ENCODE measurements at places on chromosomes 13 and 19.

DNA sequence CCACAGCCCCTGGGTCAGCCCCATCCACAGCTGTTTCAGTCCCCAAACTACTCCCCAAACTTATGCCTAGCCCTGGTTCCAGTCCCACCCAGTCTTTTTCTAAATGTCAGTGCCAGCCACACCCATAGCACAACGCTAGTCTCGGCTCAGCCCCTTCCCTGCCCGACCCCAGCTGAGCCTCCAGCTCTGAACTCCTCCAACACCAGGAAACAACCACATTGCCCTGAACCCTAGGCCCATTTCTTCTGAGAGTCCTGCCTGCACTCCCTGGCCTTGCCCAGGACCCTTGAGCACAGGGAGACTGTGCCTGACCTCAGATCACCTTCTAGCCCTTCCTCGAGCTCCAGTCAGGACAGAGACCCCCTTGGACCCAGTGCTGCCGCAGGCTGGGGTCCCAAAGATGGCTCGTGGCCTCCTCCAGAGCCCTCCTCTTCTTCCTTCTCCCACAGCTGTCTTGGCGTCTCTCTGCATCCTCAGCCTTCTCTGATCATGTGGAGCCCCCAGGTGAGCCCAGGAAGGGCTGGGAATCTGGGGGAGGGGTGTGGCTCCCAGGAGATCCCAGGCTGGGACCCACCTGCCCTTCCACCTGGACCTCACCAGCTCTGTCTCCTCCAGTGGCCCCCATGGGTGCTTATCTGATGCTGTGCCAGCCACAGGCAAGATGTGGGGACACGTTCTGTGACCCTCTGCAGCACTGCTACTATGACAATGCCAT, 33.0 kb upstream of the IGFL1 start:
- no peak for DNase-seq

DNA sequence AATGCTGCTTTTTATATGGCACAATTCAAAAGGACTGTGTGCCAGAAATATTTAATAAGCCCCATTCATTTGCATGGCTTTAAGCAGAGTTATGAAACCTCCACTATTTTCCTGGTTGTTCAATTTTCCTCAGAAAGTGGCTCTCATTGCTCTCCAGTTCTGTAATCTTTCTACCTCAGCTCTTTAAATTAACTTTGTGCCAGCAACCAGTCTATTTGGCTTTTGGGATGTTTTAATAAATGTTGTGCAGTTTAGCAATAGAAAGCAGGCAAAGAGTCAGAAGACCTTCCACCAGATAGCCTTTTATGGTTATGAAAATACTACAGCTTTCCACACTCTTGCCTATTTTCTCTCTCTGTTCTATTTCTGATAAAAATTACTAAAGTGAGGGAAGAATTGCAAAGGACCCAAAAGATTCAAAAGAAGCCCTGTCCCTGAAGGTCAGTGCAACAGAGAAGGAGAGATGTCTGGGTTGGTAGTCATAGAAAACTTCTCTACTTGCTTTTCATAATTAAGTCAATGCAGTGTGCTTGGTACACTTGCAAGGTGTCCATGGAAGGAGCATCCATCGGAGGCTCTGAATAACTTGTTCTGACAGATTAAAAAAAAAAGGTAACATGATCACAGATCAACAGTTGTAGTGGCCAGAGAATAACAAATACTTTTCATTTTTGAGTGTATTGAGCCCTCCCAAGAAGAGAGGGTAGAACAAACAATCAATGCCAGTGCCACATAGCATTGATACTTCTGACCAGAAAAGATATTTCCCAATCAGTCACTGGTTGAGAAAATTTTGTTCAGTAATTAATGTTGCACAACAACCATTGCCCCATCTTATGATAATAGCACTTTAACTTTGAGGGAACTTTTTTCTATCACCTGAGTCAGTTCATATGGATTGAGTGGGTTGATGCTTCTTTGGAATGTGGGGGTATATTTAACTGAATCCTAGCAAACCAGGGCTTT, 48.4 kb upstream of the SPRY2 start:
- DNase-seq, result no peak

DNA sequence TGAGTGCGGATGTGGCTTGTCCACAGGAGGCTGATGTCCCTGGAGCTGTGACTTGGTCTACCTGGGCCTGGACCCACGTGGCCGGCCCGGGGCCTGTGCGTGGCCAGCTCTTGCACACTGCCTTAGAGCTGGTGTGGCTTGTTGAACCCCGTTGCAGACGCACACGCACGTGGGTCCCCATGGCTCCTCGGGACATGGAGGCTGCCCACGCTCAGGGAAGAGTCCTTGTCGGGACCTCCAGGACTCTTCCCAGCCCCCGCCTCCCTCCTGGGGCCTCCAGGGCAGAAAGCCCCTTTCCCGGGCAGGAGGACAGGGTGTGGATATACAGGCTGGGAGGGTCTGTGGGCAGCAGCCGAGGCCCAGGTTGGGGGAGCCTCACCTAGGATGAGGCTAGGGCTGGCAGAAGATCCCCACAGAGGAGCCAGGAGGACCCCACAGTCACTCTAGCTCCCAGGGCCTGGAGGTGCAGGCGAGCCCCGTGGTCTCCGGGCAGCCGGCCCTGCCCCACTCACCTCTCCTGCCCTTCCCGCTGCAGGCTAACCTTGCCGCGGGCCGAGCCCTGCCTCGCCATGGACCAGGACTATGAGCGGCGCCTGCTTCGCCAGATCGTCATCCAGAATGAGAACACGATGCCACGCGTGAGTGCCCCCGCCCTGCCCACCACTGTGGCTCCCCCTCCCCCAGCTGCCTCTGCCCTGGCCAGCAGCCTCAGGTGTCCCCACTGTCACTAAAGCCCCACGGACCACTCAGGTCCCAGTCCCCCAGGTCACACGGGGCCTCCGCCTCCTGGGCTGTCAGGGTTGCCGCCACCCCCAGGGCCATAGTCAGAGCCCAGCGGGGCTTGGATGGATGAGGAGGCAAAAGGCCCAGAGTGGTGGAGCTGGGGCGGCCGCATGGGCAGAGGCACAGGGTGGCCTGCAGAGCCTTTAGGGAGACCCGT, 16.3 kb upstream of the TEKTIP1 start:
- no peak for DNase-seq

- no peak for DNase-seq
These were observed 63.5 kb upstream of the MYCBP2 start for GRCh38 chr13:77390391-77390790.

DNA sequence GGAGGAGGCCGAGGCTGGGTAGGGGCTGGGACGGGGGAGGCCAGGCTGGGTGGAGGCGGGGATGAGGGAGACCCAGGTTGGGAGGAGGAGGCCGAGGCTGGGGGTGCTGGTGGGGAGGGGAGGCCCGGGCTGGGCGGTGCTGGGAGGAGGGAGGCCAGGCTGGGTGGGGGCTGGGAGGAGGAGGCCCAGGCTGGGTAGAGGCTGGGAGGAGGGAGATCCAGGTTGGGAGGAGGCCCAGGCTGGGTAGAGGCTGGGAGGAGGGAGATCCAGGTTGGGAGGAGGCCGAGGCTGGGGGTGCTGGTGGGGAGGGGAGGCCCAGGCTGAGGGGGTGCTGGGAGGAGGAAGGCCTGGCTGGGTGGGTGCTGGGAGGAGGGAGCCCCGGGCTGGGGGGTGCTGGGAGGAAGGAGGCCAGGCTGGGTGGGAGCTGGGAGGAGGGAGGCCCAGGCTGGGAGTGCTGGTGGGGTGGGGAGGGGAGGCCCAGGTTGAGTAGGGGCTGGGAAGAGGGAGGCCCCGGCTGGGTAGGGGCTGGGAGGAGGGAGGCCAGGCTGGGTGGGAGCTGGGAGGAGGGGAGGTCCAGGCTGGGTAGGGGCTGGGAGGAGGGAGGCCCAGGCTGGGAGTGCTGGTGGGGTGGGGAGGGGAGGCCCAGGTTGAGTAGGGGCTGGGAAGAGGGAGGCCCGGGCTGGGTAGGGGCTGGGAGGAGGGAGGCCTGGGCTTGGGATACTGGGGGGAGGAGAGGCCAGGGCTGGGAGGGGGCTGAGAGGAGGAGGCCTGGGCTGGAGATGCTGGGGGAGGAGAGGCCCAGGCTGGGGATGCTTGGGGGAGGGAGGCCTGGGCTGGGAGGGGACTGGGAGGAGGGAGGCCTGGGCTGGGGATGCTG, 10.7 kb downstream of the TPGS1 start:
- no peak for DNase-seq

DNA sequence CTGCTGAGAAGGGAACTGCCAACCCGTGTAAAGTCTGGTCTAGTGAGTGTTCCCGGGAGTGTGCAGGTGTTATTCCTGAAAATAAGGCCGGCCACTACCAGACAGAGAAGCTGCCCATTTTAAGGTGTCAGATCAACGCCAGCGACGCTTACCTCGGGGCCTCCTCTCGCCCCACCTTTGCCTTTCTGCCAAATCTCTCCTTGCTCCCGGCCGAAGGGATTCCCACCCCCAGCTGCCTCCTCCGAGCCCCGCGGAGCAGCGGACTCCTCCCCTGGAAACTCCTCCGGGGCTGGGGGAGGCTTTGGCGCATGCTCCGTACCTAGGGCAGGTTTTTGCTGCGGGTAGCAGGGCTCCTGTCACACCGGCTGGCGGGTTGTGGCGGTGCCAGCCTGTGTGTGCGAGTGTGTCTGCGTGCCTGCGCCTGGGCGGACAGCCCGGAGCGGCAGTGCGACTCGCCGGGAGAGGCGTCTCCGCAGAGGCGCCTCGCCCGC, at the start of gene HS6ST3:
Gene HS6ST3 (plus strand): TSS at position 359 of the 491 bp plus-strand sequence.
- no peak for DNase-seq

DNA sequence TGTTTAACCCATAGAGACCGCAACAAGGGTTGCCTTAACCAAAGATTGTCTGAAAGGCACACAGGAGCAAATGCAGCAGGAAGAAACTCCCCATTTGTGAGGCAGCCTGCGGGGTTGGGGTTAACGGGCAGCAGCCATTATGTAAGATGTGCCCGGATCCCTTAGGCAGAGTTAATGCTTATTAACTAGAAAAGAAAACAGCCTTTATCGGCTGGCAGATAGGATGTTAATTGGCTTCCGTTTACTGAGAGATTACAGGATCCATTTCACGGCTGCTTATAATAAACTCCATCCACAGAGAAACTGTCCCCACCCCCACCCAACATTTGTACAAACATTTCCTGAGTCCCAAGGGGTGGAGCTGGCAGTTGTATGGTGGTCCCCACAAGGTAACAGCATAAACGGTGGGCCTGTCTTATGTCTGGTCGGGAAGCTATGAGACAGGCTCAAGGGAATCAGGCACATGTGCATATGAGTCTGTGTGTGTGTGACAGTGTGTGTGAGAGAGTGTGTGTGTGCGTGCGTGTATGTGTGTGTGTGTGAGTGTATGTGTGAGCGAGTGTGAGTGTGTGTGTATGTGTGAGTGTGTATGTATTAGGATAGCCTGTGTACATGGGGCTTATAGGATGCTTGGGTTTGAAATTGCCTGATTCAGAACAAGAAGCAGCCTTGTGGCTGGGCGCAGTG, 10.5 kb downstream of the SLC25A42 start:
- DNase-seq, result no peak

DNA sequence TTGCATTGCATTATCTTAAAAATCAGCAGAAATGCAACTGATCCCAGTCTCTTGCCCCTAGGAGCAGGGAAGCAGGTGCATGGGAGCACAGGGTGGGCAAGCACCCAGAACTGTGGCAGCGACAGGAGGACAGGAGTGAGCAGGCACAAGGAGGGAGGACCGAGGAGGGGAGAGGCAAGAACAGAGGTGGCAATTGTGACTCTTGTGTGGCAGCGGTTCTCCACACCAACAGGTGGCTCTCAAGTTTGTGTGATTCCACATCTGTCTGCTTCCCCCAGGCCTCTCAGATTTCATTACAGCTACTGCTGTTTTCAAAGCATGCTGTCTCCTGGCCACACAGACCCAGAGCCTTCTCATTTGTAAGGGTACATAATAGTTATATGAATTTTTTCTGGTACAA, 108.5 kb downstream of the STK24 start:
- no peak for DNase-seq

- DNase-seq, result no peak
These were observed 2.7 kb downstream of the PSG8 start for GRCh38 chr19:42762789-42763188.

GRCh38 chr19:15280048-15280725, 47.9 kb upstream of the EPHX3 start:
- no peak for DNase-seq

GRCh38 chr13:79987761-79988160, 353.2 kb downstream of the SPRY2 start:
- DNase-seq, result no peak

GRCh38 chr19:38514812-38515633, 81.5 kb downstream of the RYR1 start:
- DNase-seq, result peak; percentile 37

GRCh38 chr19:18946918-18947317, 5.9 kb upstream of the HOMER3 start:
- DNase-seq, result no peak

DNA sequence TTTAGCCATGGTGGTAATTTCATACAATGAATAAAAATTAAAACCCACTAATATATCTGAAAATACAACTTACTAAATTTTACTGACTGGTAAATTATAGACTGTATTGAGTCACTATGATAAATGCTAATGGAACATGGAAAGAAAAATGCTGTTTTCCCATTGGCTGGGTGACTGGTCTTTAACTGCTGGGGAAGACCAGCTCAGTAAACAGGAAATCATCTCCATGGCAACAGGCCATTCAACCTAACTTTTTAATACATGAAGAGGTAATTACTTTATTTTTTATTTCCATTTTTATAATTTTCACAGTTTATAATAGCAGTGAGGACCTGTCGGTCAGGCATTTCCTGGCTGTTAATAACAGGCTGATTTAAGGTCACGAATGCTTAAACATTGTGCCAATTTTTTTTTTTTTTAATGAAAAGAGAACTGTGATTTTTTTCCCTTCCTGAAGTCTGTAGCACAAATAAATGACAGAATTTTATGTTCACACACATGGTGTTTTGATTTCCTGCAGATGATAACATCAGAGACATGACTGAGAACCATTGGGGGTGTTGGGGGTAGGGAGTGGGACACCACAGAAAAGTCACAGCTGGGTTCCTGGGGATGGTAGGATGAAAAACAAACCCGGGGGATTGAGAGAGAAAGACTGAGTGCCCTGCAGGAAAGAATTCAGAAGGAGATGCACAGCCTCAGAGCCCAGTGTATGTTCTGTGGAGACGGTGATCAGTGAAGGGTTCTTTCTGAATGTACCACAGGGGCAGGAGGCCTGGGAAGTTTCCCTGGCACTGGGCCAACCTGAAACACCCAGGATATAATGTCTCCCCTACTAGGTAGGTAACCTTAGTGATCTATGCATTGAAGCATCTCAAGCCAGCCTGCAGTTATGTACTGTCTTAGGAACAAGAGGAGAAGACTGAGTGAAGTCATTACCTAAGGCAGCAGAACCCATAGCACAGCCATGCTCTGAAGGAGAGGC, 297.1 kb downstream of the COG6 start:
- DNase-seq, result no peak

Data from NCI-H774 (cell line).